ENCODE measurements at places on chromosomes 11 and 22.

GRCh38 chr11:85965202-85965601, 103.7 kb downstream of the PICALM start:
- DNase-seq = no peak

- no peak for DNase-seq
These were observed 19.7 kb upstream of the NUP160 start for GRCh38 chr11:47867823-47868222.

- peak; percentile 10 for DNase-seq
These were observed 15.7 kb upstream of the CCDC179 start for GRCh38 chr11:22875869-22876473.

- DNase-seq = no peak
These were observed 61.0 kb downstream of the BMAL1 start for GRCh38 chr11:13338427-13339069.

Measured in stimulated activated CD4-positive, alpha-beta T cell treated with anti-CD3 and anti-CD28 coated beads, Interleukin-15, amount 100 ng/mL, for 1 hour (primary cell).